ENCODE measurements at places on chromosomes 6 and 20.

- no peak for DNase-seq
Observed at GRCh38 chr20:1265226-1265915, 723 bp upstream of the SNPH start.

- no peak for DNase-seq
Observed at GRCh38 chr20:2311329-2311728, 15.5 kb downstream of the TGM3 start.

DNA sequence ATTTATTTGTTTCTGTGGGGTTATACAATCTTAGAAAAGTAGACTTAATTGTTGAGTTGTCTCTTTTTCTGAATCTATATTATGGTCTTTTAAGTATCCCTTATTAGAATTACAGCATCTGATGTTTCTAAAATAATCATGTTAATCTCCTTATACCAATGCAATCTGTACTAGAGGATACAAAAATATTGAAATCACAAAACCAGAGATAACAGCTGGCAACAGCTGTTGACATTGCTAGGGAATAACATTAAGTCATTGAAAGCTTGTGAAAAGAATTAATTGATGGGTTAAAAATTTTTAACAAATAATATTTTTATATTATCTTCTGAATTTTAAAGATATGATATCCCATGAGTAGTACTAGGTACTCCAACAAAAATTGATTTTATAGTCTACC lies 162.6 kb downstream of the COL19A1 start:
- no peak for DNase-seq

GRCh38 chr6:81570681-81571080 lies 181.8 kb downstream of the TENT5A start:
- no peak for DNase-seq

DNA sequence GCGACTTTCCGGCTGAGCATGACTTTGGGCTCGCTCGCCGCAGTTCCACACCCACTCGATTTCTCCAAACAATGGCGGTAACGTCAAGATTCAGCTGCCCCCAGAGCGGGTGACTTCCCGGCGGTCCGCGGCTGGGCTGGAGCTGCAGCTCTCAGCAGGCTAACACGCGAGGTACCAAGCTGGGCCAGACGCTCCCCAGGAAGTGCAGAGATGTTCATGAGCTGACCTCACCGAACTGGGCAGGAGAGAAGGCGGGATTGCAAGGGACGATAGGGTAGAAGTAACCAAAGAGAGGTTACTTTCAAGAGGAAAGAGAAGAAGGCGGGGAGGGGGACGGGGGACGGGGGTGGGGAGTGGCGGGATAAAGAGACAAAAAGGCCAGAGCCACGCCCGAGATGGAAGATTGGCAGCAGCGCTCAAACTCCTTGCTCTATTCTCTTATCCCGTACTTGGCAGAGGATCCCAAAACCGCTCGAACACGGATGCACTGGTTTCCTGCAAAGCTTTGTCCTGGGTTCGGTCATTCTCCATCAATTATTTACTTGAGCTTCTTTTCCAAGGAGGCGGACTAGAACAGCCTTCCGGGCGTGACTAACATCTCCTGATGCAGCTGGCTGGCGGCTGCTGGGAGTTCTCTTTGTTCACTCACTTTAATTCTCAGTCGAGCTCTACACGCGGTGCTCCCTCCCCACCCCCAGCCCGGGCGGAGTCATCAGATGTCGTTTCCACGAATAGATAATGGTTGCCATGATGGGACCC lies at the start of gene MTCL3:
TSS of gene MTCL3 (minus strand) at position 626 of the 759 bp plus-strand sequence.
- DNase-seq, result peak; percentile 29

- no peak for DNase-seq
Observed at GRCh38 chr20:39777610-39778009, 815.5 kb downstream of the DHX35 start.

GRCh38 chr20:6575912-6576401 lies 191.5 kb upstream of the BMP2 start:
- DNase-seq, result no peak

GRCh38 chr6:3442431-3443220 lies 14.2 kb downstream of the SLC22A23 start:
- DNase-seq, result no peak

DNA sequence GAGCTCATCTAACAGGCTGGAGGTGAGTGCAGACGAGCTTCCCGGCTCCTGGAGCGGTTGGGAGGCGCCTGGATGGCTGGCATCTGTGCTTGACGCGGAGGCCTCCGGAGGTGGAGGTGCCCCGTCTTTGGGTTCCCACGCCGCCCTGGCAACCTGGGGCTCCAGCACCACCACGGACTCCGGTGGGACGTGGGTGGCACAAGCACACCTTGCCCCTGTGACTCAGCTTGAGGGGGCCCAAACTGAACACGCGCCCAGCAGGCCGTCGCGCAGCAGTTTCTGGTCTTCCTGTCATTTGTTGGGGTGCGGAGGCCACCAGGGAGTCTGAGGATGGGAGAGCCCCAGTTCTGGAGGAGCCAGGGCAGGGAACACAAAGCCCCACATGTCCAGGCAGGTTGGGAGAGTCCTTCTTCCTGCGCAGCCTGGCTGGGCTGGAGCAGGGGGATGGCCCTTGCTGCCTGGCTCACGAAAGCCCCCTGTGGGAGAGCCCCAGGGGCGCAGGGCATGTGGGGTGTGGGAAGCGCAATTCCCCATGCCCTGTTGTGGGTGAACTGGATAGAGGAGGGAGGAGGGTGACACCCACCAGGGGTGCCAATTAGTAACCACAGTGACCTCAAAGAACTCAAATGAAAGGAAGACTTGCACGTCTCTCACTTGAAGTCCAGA lies 1378.6 kb upstream of the DEFB115 start:
- no peak for DNase-seq

- DNase-seq, result no peak
Observed at GRCh38 chr6:125132058-125132457, 21.5 kb upstream of the TPD52L1 start.

GRCh38 chr6:143901885-143902750 lies 37.8 kb downstream of the ZC2HC1B start:
- DNase-seq, result no peak

- no peak for DNase-seq
Observed at GRCh38 chr20:25695532-25696370, 902 bp downstream of the ZNF337 start.

DNA sequence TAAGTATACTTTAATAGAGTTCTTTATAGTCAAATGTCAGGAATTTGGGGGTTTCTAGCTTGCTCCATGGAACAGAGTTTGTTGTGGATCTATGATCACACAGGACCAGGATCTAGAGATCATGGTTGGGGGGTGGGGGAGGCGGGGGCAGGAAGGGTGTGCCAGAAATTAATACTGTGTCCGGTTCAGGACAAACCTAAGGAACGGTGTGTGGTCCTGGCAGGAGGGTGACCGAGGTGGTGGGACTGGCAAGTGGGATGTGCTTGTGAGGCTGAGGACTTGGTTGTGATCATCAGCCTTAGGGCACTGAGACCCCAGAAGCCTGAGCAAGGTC lies 27.9 kb downstream of the GSTA3 start:
- DNase-seq, result no peak

GRCh38 chr6:3139090-3139903 lies 18.0 kb downstream of the TUBB2A start:
- DNase-seq, result no peak

DNA sequence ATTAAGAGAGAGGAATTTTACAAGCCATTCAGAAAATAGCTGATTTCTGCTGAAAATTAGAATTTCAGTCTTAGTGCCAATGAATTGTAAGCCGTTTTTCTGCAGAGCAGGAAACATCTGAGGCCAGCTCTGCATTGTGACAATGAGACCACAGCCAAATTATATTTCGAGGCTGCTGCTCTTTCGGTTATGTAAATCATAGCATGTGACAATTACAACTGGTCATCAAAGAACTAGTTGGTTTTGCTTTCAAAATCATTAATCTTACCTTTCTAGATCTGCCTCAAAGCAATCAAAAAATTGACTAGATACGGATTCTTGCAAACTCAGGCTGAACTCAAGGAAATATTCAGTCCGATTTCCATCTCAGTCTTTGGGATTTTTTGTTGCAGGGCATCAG lies 33.4 kb upstream of the INSM1 start:
- no peak for DNase-seq

DNA sequence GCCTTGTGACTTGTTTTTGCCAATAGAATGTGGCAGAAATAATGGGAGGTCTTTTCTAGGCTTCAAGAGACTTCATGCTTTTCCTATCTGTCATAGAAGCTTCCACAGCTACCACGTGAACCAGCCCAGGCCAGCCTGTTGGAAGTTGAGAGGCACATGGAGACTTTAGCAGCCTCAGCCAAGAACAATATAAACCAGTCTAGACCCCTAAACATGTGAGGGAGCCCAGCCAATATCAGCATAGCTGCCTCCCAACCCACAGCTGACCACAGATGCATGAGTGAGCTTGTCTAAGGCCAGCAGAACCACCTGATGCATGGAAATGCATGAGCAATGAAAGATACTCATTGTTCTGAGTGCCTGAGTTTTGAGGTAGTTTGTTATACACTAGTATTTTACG lies 540.7 kb upstream of the BTBD3 start:
- no peak for DNase-seq

GRCh38 chr6:27694547-27694874 lies 217.7 kb downstream of the OR2B2 start:
- DNase-seq, result no peak

DNA sequence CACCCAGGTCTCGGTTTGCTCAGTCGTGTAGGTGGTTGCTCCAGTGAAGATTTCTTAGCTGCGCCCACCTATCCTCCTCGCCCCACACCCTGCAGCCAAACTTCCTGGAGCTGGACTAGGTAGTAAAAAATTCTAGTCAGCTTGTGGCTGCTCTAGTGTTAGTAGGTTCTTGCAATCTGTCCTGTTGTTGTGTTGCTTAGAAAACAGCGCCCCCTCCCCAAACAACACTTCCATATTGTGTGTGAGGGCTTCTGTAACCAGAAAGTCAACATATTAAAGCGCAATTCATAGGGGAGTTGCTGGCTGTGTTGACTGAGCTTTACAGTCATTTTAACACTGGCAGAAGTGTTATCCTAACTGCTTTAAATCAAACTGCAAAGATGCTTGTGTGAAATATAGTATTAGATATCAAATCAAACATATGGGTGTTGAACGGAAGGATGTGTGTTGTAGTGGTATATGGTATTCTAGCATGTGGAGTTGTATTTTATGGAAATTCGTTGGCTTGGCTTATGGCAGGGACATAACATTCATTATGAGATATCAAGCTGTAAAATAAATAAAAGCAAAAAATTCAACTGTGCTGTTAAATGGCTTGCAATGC lies 122.5 kb downstream of the ARID1B start:
- no peak for DNase-seq

DNA sequence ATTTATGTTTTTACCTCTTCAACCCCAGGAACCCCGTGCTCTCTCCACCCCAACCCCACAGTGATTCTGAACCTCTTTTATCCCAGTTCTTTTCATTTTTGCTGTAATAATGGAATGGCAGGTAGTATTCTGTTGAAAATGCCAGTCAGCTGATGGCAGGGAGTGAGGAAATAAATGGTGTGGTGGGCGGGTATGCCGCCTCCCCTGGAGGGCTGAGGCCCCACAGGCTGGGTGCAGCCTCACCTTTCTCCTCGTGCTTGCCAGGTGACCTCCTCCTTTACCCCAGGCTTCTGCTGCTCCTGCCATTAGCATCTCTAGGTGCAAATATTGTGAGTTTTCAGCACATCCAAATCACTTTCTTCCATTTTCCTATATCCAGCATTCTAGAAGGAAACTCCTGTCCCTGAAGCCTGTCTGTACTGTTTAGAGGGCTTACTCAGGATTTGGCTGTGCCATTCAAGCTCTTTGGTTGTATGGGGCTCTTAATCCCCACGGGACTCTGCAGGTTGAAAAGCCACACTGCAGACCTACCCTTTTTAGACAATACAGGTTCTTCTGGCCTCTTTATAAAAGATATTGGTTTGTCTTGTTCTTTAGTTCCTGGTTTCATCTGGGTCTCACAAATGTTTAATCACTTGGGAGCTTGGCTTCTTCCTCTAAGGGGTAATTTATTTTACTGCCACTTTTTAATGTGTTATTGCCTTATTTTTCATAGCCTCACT lies 201.8 kb downstream of the JARID2 start:
- DNase-seq, result no peak

GRCh38 chr6:163605385-163606097 lies 191.0 kb downstream of the QKI start:
- no peak for DNase-seq

- DNase-seq, result no peak
Observed at GRCh38 chr6:22236626-22237414, 60.0 kb downstream of the PRL start.

GRCh38 chr6:117384659-117385058 lies 41.1 kb downstream of the ROS1 start:
- no peak for DNase-seq

DNA sequence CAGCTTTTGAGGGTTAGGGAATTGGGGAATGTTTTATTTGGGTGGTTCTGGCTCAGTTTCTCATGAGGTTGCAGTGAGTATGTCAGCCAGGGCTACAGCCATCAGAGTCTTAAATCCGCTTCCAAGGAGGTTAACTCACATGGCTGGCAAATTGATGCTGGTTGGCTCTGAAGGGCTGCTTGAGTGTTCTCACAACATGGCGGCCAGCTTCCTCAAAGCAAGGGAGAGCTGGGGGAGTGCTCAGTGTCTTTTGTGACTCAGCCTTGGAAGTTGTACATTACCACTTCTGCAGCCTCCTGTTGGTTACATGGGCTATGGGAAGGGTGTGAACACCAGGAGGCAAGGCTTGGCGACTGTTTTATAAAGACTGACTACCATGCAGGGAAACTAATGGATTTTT lies 17.8 kb upstream of the PPP1R3G start:
- no peak for DNase-seq

GRCh38 chr6:12369781-12370262 lies 79.7 kb downstream of the EDN1 start:
- no peak for DNase-seq
